ENCODE measurements at places on chromosomes 3 and 15. TPM values are rescaled to one million over a fixed set of nuclear protein-coding genes. Genes with fewer than 3 reads are reported as not detected.

DNA sequence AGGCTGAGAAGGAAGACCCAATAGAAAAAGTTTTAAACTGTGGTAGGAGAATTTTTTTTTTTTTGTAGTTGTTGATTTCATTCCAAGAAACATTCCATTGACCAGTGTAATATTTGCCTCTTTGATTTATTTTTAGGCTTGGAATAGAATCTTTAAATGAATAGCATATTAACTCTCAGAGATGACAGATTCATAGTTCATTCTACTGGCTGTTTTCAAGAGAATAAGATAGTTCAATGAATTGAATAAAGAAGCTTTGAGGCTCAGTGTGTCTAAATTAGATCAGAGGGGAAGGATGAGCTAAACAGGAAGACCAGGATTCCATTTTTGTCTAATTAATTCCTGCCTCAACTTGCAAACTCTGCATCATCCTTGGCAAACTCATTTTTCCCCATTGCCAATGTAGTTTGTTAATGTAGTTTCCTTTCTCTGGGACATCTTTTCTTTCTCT lies 98.4 kb downstream of the NAALADL2 start:
- DNase-seq: peak; percentile 26

Gene ATP10A
- total RNA-seq: 33.1 TPM

DNA sequence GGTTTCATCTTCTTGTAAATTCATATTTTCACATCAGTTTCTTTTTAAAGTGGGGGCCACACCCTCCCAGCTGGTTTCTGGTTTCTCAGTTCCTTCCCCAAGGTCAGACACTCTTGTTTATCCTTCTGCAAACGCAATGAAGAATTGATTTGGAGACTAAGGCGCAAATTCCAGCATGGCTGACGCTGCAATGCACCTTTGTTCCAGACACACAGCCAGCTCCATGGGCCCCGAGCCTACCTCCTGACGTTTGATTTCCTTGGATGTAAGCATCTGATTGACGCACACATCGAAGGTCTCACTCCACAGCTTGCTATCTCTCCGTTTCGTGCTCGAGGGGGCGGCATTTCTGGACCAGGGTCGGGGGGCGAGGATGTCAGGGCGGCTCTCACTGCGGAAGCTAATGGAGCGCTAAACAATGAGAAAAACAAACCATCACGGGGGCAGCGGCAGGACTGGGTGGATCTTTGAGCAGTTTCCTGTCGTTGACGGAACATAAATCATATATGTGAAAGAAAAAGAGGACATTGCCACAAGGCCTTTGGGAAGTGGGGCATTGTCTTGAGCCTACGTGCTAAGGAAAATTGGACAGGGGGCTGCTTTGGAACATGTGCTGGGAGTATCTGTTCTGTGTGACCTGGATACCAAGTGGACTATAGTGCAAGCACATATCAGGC lies 46.9 kb downstream of the ARHGEF3 start:
- no peak for DNase-seq

DNA sequence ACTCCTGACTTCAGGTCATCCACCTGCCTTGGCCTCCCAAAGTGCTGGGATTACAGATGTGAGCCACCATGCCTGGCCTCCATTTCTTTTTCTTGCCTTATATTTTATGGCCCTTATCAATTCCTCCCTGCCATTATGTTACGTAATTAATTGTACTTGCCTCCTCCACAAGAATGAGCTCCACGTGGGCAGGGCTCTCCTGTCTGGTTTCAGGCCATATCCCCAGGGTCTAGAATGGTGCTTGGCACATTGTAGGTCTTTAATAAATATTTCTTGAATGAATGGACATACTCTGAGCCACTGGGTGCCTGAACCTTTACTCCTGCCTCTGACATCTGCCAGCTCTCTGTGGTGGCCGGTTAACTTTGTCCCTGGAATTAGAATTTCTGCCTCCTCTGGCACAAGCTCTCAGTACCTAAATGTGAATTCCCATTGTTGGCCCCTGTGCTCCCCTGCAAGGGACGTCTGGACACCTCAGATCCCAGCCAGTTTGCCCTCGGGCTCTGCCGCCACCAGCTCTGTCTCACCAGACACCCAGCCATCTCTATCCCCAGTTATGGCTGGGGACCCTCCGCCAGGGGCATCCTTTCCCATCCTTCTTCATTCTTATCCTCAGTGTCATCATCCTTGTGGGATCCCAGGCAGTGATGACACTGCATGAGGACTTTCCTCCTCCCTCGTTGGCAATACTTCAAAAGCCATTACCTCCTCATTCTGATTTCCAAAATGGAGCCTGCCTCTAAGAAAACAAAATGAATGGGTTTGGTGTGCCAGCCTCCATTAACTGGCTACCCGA lies 165.6 kb upstream of the SMAD3 start:
- DNase-seq: peak; percentile 78

- DNase-seq: no peak
These were observed 448.6 kb upstream of the GOLIM4 start for GRCh38 chr3:168544097-168544957.

- DNase-seq: no peak
These were observed 407.2 kb downstream of the FOXP1 start for GRCh38 chr3:71176366-71176765.
